ENCODE measurements at places on chromosomes 11 and 22.

DNA sequence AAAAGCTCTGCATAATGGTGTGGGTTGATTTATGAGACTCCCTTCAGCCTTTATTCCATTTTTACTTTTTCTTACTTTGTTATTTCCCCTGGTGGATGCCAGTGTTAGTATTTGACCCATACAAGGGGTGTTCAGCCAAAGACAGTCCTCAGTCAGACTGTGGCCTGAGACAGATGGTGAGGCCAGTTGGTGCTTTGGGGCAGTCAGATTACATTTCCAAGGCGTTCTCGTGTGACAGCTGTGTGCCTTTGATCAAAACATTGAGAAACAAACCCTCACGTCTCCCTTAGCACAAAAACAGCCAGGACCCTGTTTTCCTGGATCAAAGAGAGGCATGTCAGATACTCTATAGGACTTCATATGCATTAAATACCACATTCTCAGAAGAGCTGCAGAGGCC, 31.3 kb upstream of the SLN start:
- no peak for DNase-seq

DNA sequence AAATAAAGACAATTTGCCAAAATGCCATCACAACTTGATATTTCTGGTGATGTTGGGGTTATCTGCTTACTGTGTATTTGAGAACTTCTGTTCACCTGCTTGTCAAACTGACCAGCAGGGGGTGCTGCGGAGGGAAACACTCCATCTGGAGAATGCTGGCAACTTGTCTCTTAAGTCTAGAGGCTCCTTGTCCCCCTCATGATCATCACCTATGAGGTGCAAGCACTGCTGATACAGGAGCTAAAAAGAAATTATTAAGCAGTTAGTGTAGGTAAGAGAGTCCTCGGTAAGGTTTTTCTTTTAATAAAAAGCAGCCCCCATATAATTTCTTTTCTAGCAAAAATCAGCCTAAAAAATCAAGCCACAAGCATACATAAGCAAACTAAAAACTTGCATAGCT, 32.7 kb upstream of the GLYATL1B start:
- peak; percentile 57 for DNase-seq

GRCh38 chr11:36566407-36567053, 1.3 kb upstream of the RAG1 start:
- DNase-seq = no peak

- no peak for DNase-seq
Observed at GRCh38 chr11:25658916-25659315, 673.0 kb upstream of the ANO3 start.

GRCh38 chr11:134125507-134125906, 56.6 kb downstream of the JAM3 start:
- DNase-seq = no peak

Data from effector memory CD4-positive, alpha-beta T cell (primary cell).